Esophagus muscularis mucosa (tissue), 4 donors: ENCODE measurements at places on chromosomes 2 and 18. TPM values are rescaled to one million over a fixed set of nuclear protein-coding genes. Genes with fewer than 3 reads are reported as not detected.
A peak's percentile ranks its signal among the peaks of the same experiment; 100 is the strongest.

ALPP gene
- 0.06 TPM for total RNA-seq

ADCYAP1 gene
- 1.2 TPM for total RNA-seq

FAP gene
- 15.4 TPM for total RNA-seq

CROCC2 gene
- not detected for total RNA-seq

TMEM178A gene
- 5.0 TPM for total RNA-seq

ZNF396 gene
- 1.4 TPM for total RNA-seq

DNA sequence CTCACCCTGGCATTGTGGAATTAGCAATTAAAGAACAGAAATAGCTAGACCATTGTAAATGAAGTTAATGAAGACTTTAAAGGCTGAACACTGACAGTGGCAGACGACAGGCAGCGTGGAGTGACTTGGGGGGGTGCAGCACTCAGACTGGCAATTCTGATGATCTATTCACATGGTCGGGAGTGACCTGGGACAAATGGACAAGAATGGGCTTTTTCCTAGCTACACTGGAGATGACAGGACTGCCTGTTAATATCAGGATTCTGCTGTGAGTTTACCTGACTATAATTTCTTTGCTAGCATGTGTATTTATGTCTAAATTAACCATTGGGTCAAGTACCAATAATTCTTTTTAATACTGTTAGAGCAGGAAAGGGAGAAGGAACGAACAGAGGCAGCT lies 199.6 kb downstream of the FBXO15 start:
- no peaks in the 10 kb centered on the region for H3K36me3 ChIP-seq
- no peak overlapping the region for H3K27ac ChIP-seq
- H3K4me3 ChIP-seq, result no peak overlapping the region

GRCh38 chr2:49404108-49404507 lies 249.8 kb upstream of the FSHR start:
- no peaks in the 10 kb centered on the region for H3K36me3 ChIP-seq
- DNase-seq, result no peak
- H3K27ac ChIP-seq, result no peak overlapping the region
- H3K4me1 ChIP-seq, result no peaks in the 10 kb centered on the region
- no peak overlapping the region for H3K4me3 ChIP-seq

GRCh38 chr2:25293958-25294562 lies 47.7 kb downstream of the DNMT3A start:
- H3K4me3 ChIP-seq, result no peak overlapping the region
- H3K27me3 ChIP-seq, result no peaks in the 10 kb centered on the region
- peaks cover 75% of the 10 kb centered on the region for H3K4me1 ChIP-seq
- H3K36me3 ChIP-seq, result peaks cover 33% of the 10 kb centered on the region

DNA sequence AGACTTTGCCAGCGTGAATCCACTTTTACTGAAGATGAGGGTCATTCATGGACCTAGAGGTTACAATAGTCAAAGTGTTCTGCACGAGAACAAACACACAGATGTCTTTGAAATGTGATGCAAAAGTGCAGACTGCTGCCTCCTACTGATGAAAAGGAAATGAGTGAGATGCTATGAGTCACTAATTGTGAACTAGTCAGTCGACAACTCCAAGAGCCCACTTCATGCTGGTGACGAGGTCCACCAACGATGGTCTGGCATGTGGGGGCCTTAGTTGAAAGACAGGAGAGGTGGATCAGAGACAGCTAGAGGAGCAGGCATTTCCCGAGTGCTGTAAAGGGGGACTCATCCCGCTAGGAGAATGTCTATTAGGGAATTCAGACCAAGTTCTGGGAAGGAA lies 17.1 kb upstream of the ZNF236 start:
- peaks cover 5% of the 10 kb centered on the region for H3K27me3 ChIP-seq
- peaks cover 14% of the 10 kb centered on the region for H3K4me1 ChIP-seq
- no peak overlapping the region for H3K27ac ChIP-seq
- DNase-seq, result no peak

- H3K4me1 ChIP-seq, result no peaks in the 10 kb centered on the region
- H3K36me3 ChIP-seq, result no peaks in the 10 kb centered on the region
- H3K27ac ChIP-seq, result no peak overlapping the region
These were observed 43.7 kb upstream of the RIT2 start for GRCh38 chr18:43159086-43159770.

- H3K27ac ChIP-seq, result no peak overlapping the region
- no peaks in the 10 kb centered on the region for H3K36me3 ChIP-seq
- H3K27me3 ChIP-seq, result no peaks in the 10 kb centered on the region
- H3K4me3 ChIP-seq, result no peak overlapping the region
- no peak for DNase-seq
These were observed 447.1 kb downstream of the TMEM182 start for GRCh38 chr2:103208916-103209315.

DNA sequence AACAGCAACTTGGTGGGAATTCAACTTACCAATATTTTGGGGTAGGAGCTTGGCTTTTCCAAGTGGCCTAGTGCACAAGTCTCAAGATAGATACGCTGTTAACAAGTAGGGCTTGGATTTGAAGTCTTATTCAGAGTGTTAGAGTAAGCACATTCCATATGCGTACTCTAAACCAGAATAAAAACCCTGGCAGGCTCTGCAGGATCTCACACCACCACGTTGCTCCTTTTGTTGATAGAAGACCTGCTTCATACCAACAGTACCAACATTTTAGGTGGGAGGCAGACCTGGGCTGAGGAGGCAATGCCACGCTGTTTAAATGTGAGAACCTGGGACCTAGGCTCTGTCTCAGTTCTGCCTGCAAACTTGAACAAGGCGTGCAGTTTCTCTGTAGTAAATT lies 214.0 kb downstream of the RNF144A start:
- peak; percentile 53 for DNase-seq
- H3K4me1 ChIP-seq, result no peaks in the 10 kb centered on the region
- H3K4me3 ChIP-seq, result no peak overlapping the region
- no peaks in the 10 kb centered on the region for H3K36me3 ChIP-seq

- H3K27me3 ChIP-seq, result no peaks in the 10 kb centered on the region
- no peak overlapping the region for H3K4me3 ChIP-seq
- H3K4me1 ChIP-seq, result no peaks in the 10 kb centered on the region
- no peak overlapping the region for H3K27ac ChIP-seq
These were observed 1252.7 kb upstream of the FAM98A start for GRCh38 chr2:34851804-34852203.

DNA sequence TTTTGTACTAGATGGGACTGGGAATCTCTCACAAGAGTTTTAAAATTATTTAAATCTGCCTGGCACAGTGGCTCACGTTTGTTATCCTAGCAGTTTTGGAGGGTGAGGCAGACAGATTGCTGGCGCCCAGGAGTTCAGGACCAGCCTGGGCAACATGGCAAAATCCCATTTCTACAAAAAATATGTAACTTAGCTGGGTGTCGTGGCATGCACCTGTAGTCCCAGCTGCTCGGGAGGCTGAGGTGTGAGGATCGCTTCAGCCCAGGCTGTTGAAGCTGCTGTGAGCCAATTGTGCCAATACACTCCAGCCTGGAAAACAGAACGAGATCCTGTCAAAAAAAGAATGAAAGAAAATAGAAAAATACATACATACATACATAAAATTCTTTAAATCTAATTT lies 685.7 kb upstream of the PIK3C3 start:
- H3K36me3 ChIP-seq, result no peaks in the 10 kb centered on the region
- peaks cover 10% of the 10 kb centered on the region for H3K4me1 ChIP-seq
- H3K4me3 ChIP-seq, result no peak overlapping the region
- DNase-seq, result no peak
